ENCODE measurements at places on chromosomes 7 and 10.

DNA sequence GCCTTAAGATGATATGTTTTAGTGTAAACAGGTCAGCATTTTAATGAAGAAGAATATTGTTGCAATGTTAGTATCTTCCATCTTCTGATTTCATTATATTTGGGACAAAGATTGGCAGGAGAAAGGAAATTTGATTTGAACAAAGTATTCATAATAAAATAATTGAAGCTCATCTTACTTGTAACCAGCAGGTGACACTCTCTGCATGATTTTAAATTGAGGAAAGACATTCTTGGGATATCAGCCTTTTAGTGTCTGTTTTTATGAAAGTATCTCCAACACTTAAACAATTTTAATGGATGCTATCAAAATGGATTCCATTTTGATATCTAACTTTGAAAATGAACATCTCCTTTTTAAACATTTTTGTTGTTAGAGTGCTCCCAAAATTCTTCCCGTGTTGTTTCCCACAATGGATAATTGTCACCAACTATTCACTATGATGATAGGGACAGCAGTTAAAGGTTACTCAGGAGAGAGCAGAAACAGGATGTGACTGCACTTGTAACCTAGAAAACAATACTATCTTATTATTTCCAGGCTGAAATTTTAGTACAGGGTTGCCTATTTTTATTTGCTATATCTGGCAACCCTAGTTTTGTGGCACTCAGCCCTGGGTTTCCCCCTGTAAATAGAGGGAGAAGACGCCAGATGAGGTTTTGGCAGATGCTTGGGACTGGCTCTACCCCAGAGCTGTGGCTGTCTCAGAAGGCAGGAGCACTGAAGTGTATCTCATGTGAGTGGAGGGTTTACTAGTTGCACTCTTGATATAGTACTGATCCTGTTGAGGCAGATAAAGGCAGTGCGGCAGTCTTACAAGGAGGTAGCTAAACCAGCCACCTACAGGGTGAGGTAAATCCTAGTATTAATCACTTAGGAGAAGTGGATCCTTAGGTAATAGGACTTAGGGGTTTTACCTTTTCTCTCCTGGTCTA, 31.0 kb upstream of the ABCB4 start:
- no peak for DNase-seq

DNA sequence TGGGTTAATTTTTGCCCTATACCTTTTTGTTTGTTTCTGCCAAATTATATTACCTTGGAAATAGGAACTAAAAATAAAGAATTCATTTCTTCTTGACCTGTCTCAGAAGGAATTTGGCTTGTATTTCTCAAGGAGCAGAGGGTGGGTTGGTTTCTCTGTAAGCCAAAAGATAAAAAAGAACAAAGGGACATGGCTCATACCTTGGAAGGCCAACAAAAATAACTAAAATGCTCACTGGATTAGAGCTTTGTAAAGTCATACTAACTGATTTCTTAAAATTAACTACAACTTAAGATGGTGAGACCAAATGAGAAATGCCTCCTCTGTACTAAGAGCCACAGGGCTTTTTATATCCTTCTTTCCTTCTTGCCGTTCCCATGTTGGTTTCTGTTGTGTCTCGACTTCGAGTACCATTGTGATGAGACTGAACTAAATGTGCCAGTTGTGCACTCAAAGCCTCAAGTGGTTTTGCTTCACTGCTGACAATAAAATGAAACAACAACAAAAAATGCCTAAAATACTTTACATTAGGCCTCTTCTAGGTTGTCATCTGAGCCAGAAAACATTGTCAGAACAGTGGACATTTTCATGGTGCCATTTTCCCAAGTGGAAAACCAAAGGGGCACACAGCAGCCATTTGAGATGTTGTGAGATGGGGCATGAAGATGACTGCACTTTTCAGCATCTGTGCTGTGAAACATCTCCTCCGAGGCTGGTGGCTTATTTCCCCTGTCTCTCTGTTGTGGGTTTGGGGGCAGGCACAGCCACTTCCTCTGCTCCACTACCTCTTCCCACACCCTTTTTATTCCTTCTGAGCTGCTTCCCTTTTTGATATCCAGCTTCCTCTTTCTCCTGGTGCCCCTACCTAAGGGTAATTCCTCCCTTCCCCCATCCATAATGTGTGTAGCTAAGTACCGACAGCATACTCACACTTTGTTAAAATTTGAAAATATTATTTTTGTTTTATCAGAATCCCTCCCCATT, 51.8 kb upstream of the AGR3 start:
- no peak for DNase-seq

GRCh38 chr7:134792968-134793367, 13.5 kb downstream of the CALD1 start:
- DNase-seq = no peak

DNA sequence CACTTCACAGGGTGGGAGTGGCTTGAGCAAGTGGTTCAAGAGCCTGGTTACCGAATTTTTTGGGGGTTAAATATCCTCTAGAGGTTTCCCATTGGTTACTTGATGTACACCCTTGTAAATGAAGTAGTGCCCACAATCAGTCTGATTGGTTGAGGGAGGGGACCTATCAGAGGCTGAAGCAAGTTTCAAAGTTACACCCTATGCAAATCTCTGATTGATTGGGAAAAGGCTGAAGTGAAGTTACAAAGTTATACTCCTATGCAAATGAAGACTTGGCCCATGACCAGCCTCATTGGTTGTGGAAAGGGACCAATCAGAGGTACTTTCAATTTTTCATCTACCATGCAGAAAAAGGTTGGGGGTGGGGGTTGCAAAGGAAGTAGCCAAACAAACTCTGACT, 34.7 kb downstream of the UBE2D4 start:
- DNase-seq = no peak

DNA sequence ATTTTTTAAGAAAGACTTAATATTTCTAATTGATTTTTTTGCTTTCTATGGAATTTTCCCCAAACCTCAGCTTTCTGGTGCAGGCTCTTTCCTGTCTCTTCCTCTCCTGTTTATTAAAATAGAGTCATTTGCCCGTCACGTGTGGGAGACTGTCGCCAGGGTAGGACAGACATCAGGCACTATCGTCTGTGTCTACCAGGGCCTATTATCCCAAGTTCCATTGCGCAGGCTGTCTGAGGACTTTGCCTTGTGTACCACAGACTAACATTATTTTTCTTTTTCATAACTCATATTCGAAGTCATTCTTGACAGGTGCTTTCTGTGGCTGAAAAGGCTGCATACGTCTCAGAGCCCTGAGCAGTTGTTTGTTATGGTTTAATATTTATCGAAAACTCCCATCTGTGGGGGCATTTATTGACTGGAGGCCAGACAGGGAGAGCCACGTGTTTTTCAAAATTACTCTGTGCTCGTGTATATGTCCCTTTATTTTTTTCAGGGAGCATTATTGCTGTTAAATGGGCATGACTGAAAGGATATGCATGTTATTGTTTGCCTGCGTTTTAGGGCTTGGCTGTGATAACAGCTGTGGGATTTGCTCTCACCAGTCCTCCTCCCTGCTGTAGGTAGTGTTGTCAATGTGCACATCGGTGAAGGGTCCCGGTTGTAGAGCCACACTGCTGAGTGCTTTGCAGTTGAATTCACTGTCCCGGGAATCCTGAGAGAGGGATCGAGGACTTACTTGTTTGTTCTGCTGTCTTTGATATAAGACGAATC, 89.8 kb downstream of the CAMK1D start:
- DNase-seq = no peak

DNA sequence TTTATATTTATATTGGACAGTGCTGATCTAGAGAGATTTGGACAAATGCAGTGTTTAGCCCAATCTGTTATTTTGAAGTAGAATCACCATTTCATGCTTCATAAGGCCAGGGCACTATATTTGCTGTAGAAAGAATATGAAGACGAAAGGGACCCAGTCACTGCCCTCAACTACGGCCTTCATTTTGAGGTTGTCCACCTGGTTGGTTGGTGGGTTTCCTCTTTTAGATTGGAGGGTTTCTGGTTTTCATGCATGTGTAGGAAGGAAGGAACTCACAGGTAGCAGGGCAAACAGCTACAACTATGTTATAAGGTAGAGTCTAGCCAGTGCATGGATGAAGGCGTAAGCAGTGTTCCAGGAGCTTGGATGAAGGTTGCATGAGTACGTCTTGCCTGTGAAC, 56.3 kb downstream of the ARID5B start:
- no peak for DNase-seq

DNA sequence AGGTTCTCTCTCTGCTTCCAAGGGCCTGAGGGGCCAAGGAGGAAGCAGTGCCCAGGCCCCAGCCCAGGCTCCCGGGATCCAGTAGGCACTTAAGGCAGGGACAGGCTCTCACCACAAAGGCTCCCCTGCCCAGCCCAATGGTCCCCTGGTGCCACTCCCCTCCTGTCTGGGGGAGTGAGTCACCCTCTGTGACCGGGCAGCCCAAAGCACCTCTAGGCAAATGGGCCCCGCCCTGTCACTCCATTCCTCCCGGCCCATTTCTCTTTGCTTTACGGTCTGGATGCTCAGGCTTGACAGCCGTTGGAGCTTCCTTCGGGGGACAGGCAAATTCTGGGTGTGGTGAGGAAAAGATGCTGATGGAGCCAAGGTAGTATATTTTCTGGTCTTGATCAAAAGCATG, at the start of gene CALHM3:
CALHM3 (minus strand) TSS at position 106 of the 400 bp plus-strand sequence. CDS start 208 bp downstream, outside the sequence.
- no peak for DNase-seq

GRCh38 chr10:48695636-48696534, 11.2 kb downstream of the WDFY4 start:
- DNase-seq = no peak

- no peak for DNase-seq
Measured at GRCh38 chr7:4818000-4818794, 42.8 kb downstream of the AP5Z1 start.

DNA sequence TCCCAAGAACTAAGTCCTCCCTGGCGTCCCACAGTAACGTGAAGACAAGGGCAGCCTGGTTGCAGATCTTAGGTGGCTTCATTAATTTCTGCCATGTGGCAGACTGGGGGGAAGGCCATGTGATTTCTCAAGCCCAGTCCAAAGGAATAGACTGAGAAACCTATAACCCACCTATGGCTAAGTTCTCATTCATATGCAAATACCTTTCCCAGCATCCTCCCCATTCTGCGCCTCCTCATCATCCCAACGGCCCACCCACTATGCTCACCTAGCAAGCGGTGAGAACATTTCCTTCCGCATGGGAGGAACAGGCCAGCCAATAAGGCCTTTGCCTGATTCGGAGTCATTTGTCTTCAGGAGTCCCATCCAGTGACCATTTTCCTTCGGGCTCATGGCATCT, 8.2 kb upstream of the CLEC2L start:
- no peak for DNase-seq

- DNase-seq = peak; percentile 3
Measured at GRCh38 chr7:69800495-69800894, 202.2 kb downstream of the AUTS2 start.

GRCh38 chr7:84637568-84638338, 443.2 kb upstream of the SEMA3A start:
- peak; percentile 91 for DNase-seq

DNA sequence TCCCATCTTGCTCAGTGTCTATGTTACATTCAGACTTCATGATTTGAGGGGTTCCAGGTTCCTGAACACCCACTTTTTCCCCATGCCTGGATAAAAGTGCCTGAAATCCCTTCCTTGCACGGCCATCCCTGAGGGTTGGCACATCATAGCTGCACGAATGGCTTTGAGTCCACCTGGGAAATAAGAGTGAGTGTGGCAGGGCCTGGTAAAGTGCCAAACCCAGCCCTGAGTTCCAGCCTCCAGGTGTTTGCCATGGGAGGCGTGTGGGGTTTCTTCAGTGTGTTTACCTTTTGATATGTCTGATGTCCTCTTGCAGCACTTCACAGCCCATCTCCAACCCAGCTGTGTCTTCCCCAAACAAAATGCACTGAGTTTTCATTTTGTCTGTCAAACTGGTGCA, 145.7 kb downstream of the PAXIP1 start:
- DNase-seq = no peak

GRCh38 chr10:126479280-126479895, 91.1 kb upstream of the ADAM12 start:
- DNase-seq = no peak

GRCh38 chr10:947051-947450, 15.5 kb upstream of the LARP4B start:
- DNase-seq = no peak

- no peak for DNase-seq
Measured at GRCh38 chr10:14659626-14660196, 115.0 kb downstream of the FAM107B start.

DNA sequence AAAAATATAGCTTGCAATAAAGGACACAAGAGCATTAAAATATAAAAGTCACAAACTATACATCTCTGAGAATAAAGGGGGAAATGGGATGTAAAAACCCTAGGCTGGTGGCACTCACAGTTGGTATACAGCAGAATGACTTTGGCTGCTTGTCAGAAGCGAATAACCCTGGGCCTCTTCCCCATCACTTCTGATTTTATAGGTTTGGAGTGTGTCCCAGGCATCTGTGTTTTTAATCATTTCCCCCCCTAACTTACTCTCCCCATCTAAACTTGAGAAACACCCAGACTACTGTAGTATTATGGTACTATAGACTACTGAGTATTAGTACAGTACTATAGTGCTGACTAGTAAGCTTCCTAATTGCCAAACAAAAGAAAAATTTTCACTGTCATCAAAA, 1.8 kb upstream of the RPA3 start:
- no peak for DNase-seq

- DNase-seq = no peak
Measured at GRCh38 chr7:73341877-73342276, 13.9 kb downstream of the FKBP6 start.

- DNase-seq = no peak
Measured at GRCh38 chr10:36421992-36422391, 703.4 kb upstream of the ANKRD30A start.

DNA sequence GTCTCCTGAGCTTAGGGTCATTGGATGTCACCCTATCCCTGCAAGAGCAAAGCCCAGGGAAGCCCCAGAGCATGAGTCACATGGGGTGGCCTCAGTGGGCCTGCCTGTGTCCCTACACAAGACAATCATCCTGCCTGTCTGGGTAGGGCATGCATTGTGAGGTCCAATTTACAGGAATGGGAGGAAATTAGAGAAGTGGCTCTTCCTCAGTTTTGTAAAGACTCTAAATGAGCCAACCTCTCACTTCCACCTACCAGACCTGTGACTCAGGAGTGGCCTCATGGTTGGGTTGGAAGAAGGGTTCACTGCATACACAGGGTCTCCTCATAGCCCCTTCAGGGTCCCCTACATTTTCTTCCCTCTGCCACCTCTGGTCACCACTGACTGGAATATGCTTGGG, 43.6 kb upstream of the SMNDC1 start:
- DNase-seq = no peak

- DNase-seq = no peak
Measured at GRCh38 chr7:27186668-27187474, 1.8 kb upstream of the HOXA11 start.

All from epithelial cell of proximal tubule (primary cell).